ENCODE measurements at places on chromosomes 13 and 19. TPM values are rescaled to one million over a fixed set of nuclear protein-coding genes. Genes with fewer than 3 reads are reported as not detected.

The ZNF112 gene
- total RNA-seq, result 7.0 TPM

The RYR1 gene
- total RNA-seq, result 0.06 TPM

- no peak for DNase-seq
Observed at GRCh38 chr13:22017226-22017625, 346.4 kb downstream of the FGF9 start.

GRCh38 chr13:102702965-102703725 is 8.3 kb upstream of the METTL21C start:
- no peak for DNase-seq

DNA sequence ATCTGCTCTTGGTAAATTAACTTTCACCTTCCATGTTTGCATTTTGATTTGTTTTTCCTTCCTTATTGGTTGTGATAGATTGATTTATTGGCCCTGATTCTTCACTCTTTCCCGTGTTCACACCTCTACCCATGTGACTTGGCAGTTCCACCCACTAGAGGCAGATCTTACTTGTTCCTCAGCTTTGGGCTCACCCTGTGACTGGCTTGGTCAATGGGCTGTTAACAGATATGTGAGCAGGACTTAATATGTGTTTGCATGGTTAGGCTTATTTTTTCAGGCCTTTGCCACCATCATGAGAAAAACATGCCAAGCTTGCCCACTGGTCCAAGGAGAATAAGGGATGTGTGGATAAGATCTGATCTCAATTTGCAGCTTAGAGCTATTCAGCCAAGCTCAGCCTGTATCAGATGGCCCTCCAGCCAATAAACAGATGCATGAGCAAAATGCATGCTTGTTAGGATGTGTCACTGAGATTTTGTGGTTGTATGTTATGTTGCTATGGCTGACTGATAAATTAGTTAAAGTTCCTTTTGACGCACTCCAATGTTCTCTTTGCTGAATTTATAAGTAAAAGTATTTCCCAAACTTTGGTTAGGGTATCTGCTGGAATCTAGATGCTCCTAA is 48.0 kb downstream of the RGCC start:
- peak; percentile 90 for DNase-seq

GRCh38 chr19:39542206-39542605 is 2.2 kb upstream of the EID2 start:
- DNase-seq, result no peak

- DNase-seq, result no peak
Observed at GRCh38 chr19:12834566-12834943, at the start of gene RTBDN. Gene RTBDN, minus strand, starts transcription at chr19:12834579. Its CDS starts 4,600 bp downstream, at chr19:12829979.

GRCh38 chr13:40390401-40390916 is 276.0 kb downstream of the FOXO1 start:
- DNase-seq, result no peak

DNA sequence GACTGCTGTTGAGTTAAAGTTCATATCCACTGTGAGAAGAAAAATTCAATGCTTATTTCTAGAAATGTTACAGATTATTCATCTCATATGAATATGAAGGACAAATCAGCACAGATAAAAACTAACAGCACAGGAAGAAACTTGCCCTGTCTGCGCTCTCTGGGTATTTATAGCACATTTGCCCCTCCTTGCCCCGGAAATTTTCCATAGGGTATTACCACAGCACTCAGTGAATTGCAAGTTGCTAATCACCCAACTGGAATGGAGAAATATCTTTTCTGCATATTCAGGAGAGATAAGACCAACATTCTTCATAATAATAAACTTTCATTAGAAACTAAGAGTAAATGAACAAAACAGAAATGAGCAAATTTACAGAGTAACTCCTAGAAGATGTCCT is 318.0 kb upstream of the KLF12 start:
- DNase-seq, result no peak

DNA sequence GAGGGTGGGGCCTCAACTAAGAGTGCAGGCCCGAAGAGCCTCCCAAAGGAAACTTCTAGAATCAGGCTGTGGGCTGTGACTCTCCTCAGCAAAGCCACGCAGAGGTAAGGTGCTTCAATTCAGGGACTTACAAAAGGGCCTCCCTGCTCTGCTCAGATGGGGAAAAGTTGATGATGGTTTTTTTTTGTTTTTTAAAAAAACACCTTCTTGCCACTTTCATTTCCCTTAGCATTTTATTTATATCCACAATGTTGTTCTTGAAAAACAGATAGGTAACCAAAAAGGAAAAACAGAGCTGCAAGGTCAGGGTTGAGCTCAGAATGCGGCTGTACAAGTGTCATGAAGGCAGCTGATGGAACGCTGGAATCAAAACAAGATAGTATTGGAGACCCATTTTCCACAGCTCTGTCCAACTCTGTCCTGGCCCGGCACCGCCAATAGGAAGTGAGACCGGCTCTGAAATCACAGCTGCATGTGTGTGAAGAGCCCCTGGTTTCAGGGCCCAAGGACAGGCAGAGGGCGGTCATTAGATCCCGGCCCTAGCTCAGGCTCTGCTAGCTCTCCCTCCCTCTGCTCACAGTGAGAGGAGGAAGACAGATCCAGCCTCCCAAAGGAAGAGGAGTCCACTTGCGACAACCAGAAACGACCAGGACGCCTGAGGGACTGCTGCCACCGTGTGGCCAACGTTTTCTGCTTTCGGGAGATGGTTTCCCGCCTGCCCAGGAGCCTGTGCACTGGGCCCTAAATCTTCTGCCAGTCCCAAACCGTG is 58.3 kb downstream of the KLF2 start:
- peak; percentile 83 for DNase-seq

GRCh38 chr13:41312176-41312500 is 1.1 kb downstream of the NAA16 start:
- peak; percentile 32 for DNase-seq

DNA sequence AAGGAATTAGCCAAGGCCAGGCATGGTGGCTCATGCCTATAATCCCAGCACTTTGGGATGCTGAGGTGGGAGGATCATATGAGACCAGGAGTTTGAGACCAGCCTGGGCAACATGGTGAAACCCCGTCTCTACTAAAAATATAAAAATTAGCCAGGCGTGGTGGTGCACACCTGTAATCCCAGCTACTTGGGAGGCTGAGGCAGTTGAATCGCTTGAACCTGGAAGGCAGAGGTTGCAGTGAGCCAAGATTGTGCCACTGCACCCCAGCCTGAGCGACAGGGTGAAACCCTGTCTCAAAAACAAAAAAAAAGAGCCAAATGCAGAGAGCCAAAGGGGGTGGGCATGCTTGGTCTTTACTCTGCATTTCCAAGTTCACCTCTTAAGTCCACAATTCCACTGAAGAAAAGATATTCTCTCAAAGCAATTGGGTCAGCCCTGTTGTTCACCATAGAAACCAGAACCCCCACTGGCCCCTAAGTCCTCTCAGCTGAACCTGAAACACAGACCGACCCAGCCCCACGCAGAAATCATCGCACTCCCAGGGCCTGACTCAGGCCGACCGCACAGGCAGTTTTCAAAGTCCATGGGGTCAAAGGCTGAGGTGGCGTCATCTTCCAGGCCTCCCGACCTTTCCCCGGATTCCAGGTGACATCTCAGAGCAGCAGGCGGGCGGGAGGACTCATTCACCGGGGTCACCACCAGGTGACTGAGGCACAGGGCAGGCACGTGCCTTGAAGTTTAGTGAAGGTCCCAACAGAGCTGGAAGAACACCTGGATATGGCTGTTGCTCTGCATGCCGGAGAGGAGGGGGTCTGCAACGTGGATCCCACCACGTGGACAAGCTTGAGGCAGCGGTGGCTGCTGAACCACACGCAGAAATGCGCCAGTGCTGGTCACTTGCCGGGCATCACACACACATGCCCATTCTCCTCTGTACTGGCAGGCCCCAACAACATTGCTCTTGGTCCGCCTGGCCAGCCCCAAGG is 33.1 kb downstream of the SLC25A42 start:
- no peak for DNase-seq

DNA sequence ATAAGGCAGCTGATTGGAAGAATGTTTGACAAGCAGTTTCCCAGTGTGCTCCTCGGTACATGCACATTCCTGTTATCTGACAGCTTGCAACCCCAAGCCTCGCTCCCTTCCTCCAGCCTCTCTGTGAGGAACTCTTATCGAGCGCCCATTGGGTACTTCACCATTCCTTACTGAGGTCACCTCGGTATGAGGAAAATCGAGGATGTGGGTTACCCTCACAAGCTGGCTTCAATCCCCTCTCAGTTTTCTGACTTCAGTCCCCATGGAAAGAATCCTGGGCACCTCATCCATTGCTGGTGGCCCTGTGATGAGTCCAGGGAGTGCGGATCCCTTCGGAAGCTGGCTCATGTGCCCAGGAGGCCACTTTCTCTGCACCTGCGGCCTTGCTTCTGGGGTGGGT is 17.3 kb downstream of the TEX29 start:
- DNase-seq, result no peak

DNA sequence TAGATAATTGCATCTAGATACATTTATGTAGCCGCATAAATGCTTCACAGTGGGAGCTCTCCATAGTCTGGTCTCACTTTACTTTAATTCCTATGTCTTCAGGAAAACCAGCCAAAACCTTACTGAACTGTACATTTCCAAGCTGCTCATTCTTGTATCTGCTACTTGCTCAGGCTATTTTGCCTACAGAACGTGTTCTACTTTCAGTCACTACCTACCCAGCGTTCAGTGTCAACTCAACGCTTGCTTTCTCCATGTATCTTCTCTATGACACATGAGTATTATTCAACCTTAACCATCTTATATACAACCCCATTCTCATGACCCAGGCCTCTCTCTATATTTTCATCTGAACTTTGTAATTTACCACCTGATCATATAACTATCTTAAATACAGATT is 101.9 kb downstream of the KLF12 start:
- no peak for DNase-seq

- peak; percentile 50 for DNase-seq
Observed at GRCh38 chr13:40974460-40975407, 44.4 kb downstream of the ELF1 start.

DNA sequence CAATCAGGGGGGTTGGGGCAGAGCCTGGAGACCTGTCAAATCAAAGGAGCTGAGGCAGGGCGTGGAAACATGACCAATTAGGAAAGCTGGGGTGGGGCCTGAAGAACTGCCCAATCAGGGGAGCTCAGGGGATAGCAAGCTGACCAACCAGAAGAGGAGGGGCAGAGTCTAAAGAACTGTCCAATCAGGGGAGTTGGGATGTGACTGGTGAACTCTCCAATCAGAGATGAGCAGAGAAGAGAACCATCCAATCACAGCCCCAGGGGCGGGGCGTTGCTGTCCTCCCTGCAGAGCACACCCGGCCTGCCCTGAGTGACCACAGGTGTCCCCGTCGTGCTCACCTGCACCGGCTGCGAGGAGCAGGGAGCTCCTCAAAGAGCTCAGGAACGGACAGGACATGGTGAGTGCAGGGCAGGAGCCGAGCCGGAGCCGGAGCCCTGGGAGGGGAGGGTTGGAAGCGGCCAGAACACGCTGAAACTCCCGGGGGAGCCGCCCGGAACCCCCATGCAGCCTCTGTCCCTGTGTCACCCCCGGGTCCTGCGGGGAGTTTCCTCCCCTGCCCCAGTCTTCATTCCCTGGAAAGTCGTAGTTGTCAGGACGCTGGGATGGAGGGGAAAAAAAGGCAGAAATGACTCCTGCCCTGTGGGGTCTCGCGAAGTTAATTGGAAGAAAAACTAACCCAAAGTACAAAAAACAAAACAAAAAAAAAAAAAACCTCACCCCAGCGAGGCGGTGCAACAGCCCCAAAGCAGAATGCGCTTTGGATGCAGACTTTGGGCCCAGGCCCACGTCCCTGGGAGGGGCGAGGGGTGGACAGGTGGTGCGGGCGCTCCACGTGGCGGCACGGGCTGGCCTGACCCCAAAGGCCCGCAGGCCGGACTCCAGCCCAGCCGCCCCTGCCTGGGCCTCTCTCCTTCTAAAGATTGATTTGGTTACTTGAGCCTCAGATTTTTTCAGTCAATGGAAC is at the start of gene ZNF556:
Gene ZNF556, plus strand, starts transcription at position 311 of the 967 bp plus-strand sequence. Its CDS starts 87 bp downstream, at position 398.
- DNase-seq, result peak; percentile 99

DNA sequence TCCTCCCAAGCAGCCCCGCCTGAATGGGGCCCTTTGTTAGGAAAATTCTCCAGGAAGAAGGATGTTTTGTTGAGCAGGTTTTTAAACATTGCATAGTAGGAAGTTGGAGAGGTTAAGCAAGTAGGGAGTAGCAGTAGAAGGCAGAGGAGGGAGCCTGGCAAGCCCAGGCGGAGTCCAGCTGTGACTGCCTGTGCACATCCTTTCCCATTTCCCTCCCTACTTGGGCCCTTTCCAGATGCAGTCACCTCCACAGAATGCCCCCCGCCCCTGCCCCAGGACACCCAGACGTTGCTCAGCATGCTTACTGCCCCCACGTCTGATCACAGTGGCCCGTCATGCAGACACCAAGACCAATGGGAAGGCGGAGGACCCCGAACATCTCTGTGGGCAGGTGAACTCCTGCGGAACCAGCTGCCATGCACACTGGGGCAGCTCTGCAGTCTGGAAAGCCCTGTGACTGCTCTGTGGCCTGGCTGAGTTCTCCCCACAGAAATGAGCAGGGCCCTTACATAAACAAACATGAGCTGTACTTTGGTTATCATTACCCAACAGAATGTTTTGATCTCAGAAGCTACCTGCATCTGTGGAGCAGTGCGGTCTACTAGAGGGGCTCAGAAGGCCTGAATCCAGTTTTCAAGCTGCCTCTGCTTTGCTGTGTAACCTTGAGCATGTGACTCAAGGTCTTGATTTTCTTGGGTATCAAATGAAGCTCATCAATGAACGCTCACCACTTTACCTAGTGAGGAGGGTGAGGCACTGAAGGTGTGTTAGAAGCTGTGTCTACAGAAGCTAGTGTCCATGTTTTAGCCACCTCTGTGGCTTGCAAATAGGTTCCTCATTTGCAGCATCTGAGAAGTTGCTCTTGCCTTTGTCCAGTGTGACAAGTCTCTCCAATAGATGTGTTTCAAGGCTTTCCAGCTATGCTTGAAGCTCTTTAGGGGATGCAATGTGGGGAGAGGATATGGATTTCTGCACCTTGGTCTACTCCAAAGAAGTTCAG is 84.2 kb downstream of the TNFRSF19 start:
- no peak for DNase-seq
